ENCODE measurements at places on chromosomes 12 and 14.

DNA sequence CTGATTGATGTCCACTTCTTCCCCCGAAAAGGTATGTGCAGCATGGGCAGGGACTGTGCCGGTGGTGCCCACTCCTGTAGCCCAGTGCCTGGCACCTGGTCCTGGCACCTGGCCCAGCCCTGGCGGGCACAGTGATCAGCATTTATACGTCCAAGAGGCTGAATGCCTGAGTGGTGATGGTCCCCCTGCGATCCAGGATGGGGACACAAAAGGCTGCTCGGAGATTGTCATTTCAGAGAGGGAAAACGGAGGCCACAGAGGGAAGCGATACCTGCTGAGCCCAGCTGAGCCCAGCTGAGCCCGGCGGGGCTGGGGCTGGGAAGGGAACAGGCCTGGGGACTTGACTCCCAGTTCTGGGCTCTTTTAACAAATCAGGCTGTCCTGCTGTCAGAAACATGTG, 55.8 kb downstream of the PRIMA1 start:
- DNase-seq = no peak

- no peak for DNase-seq
Measured at GRCh38 chr12:79886917-79887519, 47.9 kb downstream of the PPP1R12A start.

- no peak for DNase-seq
Measured at GRCh38 chr14:54683882-54684794, 117.2 kb downstream of the SAMD4A start.

- DNase-seq = no peak
Measured at GRCh38 chr12:91003737-91004136, 1.0 kb downstream of the EPYC start.

DNA sequence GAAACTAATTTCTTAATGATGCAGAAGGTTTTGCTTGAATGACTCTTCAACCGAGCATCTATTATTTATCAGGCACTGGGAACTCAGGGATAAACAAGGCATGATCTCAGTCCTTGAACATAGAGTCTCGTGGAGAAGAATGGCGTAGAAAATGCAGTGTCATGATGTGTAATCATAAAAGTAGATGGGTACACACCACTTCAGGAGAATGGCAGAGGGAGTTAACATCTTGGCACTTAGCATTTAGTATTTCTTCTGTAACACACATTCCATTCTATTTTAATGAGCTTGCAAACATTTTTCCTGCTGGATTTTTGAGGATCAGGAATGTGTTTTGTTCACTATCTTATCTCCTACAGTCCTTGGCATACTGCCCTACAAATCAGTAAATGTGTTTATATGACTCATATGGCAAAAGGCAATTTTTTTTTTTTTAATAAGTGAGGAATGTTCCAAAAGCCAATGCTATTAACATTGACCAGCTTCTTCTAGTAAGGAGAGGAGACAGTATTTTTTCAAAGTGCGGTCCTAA, 3.8 kb downstream of the TXNRD1 start:
- DNase-seq = no peak

DNA sequence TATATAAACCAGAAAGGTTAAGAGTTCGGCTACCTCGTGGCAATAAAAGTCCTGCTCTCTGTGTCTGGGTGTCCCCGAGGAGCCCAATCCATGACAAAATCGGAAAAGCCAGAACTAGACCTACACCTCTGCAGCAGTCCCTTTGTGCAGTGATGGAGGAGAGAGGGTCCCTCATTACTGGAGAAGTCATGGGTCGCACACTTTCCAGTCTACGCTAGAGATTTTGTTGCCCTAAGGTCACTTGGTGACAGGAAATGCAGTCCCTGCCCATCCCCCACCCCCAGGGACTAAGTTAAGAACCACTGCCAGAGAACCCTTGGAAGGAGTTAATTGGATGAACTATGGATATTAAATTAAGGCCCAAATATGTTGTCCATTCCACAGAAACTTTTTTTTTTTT, 104.4 kb upstream of the ATF7IP start:
- DNase-seq = no peak

DNA sequence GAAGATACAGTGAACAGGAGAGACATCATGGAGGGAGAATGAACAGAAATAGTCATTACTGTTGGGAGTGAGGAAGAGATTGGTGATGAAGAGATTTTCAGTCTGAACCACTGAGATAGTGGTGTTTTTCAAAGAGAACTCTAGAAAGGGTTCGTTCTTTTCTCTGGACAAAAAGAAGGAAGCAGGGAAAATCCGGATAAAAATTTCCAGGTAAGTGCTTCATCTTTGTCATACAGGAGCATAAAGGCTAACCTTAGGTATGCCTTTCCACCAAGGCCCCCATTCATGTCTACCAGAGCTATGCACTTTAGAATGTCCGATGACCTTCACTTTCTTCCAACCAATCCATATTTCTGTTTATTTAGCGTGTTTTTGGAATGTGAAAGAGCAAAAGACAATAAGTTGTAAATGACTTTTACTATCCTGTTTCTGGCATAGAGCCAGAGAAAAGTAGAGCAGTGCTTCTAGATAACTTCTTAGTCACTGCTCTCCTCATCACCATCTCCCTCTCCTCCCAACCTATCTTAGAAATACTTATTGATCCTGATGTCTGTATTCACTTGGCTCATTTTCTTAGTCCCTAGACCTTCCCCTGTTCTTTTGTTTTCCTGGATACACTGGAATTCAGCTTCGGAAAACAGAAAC, 116.5 kb downstream of the TTC6 start:
- DNase-seq = no peak

DNA sequence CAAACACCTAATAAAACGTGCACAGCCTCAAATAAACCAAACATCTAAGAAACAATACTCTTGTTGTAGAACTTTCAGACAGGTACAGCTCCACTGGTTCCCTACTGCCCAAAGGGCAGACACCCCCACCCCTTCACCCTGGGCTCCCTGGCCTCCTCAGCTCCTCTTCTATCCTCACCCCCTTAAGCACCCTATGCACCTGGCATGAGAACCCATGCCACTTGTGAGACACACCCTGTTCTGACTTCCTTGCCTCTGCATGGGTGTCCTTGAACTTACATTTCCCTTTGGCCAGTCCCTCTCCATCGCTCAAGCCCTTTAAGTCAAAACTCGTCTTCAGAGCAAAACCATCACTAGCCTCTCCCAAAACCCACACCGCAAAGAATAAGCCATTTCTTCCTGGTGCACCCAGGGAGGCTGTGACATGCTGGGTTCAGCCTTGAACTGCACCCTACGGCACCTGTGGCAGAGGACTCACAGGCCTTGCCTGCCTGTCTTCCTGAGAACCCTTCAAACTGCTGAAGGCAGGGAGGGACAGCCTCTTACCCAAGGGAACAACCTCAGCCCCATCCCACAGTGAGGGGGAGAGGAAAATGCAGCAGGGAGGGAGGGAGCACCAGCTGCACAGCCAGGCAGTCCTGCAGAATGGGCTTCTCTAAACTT, 12.6 kb upstream of the ACTR6 start:
- no peak for DNase-seq

GRCh38 chr14:30185832-30186231, 258.2 kb upstream of the PRKD1 start:
- no peak for DNase-seq

DNA sequence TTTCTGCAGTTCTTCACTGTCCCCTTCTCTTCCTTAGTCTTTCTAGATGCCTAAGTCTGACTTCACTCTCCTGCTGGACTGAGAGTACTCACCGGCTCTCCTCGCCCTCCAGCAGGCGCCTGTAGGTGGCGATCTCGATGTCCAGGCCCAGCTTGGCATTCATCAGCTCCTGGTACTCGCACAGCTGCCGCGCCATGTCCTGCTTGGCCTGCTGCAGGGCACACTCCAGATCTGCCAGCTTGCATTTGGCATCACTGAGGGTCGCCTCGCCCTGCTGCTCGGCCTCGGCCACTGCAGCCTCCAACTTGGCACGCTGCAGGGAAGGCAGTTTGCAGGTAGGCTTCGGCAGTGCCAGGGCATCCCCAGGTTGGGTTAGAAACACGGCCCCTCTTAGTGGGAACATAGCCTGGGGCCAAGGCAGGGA, 5.2 kb downstream of the KRT84 start:
- DNase-seq = no peak

DNA sequence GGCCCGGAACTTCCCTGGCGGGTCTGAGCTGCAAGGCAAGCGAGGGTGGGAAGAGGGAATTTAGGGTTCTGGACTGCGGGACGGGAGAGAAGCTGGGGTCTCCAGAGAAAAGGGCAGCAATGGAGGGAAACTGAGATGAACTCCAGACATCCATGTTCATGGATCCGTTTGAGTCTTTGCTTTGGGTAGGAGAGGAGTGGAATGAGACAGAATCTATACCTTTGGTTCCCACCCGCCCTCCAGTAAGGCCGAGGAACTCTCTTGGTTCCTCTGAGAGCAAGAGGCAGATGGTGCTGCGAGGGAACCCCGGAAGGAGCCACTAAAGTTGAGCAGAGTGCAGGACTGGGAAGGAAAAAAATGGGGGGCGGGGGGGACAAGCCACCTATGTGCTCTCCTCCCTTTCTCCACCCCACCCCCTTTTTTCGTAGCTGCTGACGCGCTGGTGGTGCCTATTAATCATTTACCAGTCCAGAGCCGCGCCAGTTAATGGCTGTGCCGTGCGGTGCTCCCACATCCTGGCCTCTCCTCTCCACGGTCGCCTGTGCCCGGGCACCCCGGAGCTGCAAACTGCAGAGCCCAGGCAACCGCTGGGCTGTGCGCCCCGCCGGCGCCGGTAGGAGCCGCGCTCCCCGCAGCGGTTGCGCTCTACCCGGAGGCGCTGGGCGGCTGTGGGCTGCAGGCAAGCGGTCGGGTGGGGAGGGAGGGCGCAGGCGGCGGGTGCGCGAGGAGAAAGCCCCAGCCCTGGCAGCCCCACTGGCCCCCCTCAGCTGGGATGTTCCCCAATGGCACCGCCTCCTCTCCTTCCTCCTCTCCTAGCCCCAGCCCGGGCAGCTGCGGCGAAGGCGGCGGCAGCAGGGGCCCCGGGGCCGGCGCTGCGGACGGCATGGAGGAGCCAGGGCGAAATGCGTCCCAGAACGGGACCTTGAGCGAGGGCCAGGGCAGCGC, 1.2 kb downstream of the SSTR1 start:
- DNase-seq = no peak

DNA sequence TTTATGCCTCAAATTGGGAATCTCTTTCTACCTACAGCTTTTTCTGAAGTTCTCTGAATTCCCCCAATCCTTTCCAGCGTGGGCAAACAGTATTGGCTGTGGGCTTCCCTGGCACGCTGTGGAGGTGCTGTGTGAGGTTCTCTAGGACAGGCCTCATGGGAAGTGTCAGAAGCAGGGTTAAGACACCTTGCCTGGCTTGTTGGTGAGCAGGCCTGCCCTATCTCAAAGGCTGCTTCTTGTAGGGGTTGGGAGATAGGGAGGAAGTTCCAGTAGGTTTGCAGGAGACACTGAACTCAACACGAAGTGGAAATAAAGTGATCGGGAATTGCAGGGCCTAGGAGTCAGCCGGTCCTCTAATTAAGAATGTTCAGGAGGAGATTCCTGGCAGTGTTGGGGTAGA, 30.0 kb upstream of the DCD start:
- no peak for DNase-seq

- DNase-seq = no peak
Measured at GRCh38 chr12:57889500-57889989, 43.0 kb upstream of the CTDSP2 start.

GRCh38 chr12:14886271-14886670, 617 bp upstream of the MGP start:
- DNase-seq = no peak

GRCh38 chr12:89350260-89350629, 2.1 kb downstream of the DUSP6 start:
- no peak for DNase-seq

DNA sequence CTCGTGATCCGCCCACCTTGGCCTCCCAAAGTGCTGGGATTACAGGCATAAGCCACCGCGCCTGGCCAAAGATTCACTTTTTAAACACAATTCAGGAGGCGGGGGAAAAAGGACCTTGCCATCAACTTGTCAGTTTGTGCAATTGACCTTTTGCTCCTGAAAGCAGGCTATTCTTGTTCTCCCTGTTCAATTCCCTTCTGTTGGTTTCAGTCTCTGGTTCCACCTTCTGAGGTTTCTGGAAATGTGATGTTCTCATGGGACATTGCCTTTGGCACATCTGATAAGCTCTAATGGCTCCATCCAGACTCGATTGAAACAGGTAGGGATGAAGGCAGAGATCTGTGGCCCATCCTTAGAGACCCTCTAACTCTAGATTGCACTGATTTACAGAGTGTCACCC, 17.9 kb upstream of the CCDC85C start:
- no peak for DNase-seq

DNA sequence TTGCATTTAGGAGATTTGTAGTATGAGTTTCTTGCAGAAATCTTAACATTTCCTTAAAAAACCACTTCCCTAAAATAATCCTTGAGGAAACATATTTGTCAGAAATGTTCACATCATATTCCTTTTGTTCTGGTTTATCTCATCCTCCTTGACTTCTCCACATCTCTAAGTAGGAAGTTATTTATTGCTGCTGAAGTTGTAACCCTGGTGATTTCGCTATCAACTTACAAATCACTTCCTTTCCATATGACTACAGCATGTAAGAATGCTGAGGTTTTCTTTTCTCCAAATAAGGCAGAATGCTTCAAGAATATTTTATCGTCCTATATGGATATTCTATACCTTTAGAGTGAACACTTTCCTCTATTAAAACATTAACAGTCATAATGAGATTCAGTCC, 751.7 kb downstream of the NRXN3 start:
- DNase-seq = no peak

DNA sequence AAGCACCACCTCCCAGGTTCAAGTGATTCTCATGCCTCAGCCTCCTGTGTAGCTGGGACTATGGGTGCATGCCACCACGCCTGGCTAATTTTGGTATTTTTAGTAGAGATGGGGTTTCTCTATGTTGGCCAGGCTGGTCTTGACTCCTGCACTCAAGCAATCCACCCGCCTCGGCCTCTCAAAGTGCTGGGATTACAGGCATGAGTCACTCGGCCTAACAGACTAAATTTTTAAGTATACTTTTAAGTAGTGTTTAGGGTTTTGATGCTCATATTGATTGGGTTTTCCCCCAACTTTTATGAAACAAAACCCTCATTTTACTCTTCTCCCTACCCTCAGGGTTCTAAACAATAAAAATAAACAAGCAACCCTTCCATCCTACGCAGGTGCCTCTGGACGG, 5.5 kb downstream of the MYO1A start:
- no peak for DNase-seq

GRCh38 chr14:90781344-90781761, 34.9 kb downstream of the TTC7B start:
- DNase-seq = no peak

GRCh38 chr12:80314741-80315140, 129.3 kb upstream of the PTPRQ start:
- no peak for DNase-seq

DNA sequence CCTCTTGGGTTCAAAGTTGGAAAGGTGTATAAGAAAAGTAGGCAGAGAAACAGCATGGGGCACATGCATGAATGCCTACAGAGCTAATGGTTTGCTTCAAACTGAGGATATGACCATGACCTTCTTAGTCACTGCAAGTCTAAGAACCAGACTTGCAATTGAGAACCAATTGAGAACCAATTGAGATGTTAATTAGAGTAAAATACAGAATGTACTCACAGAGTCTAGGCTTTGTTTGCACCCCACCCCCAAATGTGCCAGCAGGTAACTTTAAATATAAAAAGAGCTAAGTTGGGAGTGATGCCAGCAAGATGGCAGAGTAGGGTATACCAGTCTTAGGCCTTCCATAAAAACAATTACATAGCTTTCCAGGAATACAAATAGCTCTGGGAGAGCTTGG, 227.3 kb upstream of the ALG10 start:
- DNase-seq = no peak
